A549 treated with RU486 at 1 μM for 4 hours (cell line): ENCODE measurements at places on chromosomes 1 and 21. TPM values are rescaled to one million over a fixed set of nuclear protein-coding genes. Genes with fewer than 3 reads are reported as not detected.

Gene FCMR
- 3.7 to 7.0 TPM (median 4.5 TPM) in 5 replicates for total RNA-seq

Gene KCNE2
- total RNA-seq = not detected in 5 replicates

Gene MAEL
- total RNA-seq = not detected in 5 replicates

Gene LORICRIN
- not detected in 5 replicates for total RNA-seq

Gene CFHR4
- not detected in 5 replicates for total RNA-seq

Gene GUCA2B
- total RNA-seq = 0.28 to 0.38 TPM in 2 of 5 replicates, not detected in the others

Gene PRKAB2
- total RNA-seq = 7.1 to 12.8 TPM (median 11.2 TPM) in 5 replicates

Gene NFASC
- total RNA-seq = 1.1 to 2.0 TPM (median 1.2 TPM) in 5 replicates

Gene KIAA1614
- 0.26 to 1.1 TPM (median 0.92 TPM) in 5 replicates for total RNA-seq

Gene CCDC185
- total RNA-seq = 0.06 to 0.14 TPM (median 0.14 TPM) in 3 of 5 replicates, not detected in the others

Gene CYP4X1
- 0.07 to 0.08 TPM in 2 of 5 replicates, not detected in the others for total RNA-seq

Gene KCNH1
- total RNA-seq = 1.6 to 3.4 TPM (median 2.8 TPM) in 5 replicates

Gene LCE2B
- total RNA-seq = not detected in 5 replicates

Gene A3GALT2
- total RNA-seq = not detected in 5 replicates

Gene TPTE
- total RNA-seq = not detected in 5 replicates

Gene C1orf185
- total RNA-seq = not detected in 5 replicates

Gene LDLRAP1
- 7.1 to 10.5 TPM (median 9.4 TPM) in 5 replicates for total RNA-seq

Gene UBL4B
- total RNA-seq = not detected in 5 replicates

Gene TMEM200B
- total RNA-seq = 0.07 to 0.16 TPM (median 0.15 TPM) in 4 of 5 replicates, not detected in the other

Gene APP
- total RNA-seq = 261 to 311 TPM (median 297 TPM) in 5 replicates

Gene NBPF6
- total RNA-seq = not detected in 5 replicates

Gene TNFRSF1B
- total RNA-seq = 0.45 to 0.69 TPM (median 0.60 TPM) in 5 replicates

Gene LIN28A
- 0.03 TPM in 1 of 5 replicates, not detected in the others for total RNA-seq

Gene TESK2
- total RNA-seq = 0.24 to 0.43 TPM (median 0.33 TPM) in 5 replicates

Gene HLX
- 5.1 to 5.7 TPM (median 5.5 TPM) in 5 replicates for total RNA-seq

Gene LCE2C
- total RNA-seq = not detected in 5 replicates

Gene C1orf74
- 1.2 to 1.7 TPM (median 1.5 TPM) in 5 replicates for total RNA-seq

Gene PPM1J
- total RNA-seq = 0.78 to 1.7 TPM (median 1.3 TPM) in 5 replicates

Gene PRRX1
- 0.02 TPM in 1 of 5 replicates, not detected in the others for total RNA-seq

Gene AADACL3
- total RNA-seq = not detected in 5 replicates

Gene INAVA
- total RNA-seq = 29.7 to 46.4 TPM (median 37.9 TPM) in 5 replicates

Gene SIKE1
- 10.3 to 21.3 TPM (median 16.0 TPM) in 5 replicates for total RNA-seq

Gene OR6K3
- not detected in 5 replicates for total RNA-seq

Gene CLIC6
- 0.05 to 0.09 TPM in 2 of 5 replicates, not detected in the others for total RNA-seq

Gene PODN
- total RNA-seq = not detected in 5 replicates

Gene POU3F1
- 0.11 TPM in 1 of 5 replicates, not detected in the others for total RNA-seq

Gene KRTAP7-1
- total RNA-seq = not detected in 5 replicates

Gene TNFAIP8L2
- not detected in 5 replicates for total RNA-seq
